ENCODE measurements at places on chromosomes 12 and 14.

DNA sequence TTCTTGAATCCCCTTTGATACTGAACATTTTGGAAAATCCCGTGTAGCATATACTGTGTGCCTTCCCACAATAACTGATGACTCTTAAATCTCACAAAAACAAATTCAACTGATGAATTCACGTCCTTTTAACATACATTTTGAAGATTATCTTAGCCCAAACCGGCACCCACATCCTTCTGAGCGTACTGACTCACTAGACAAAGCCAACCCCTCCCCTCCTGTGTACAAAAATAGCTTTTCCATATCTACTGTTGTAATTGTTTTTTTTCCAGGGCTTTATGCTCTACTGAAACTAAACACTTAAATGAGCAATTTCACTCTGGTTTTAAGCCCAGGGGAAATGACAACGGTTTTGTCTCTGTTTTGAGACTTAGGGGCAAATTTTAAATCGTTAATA is 109.4 kb upstream of the ATF7IP start:
- no peak for DNase-seq

DNA sequence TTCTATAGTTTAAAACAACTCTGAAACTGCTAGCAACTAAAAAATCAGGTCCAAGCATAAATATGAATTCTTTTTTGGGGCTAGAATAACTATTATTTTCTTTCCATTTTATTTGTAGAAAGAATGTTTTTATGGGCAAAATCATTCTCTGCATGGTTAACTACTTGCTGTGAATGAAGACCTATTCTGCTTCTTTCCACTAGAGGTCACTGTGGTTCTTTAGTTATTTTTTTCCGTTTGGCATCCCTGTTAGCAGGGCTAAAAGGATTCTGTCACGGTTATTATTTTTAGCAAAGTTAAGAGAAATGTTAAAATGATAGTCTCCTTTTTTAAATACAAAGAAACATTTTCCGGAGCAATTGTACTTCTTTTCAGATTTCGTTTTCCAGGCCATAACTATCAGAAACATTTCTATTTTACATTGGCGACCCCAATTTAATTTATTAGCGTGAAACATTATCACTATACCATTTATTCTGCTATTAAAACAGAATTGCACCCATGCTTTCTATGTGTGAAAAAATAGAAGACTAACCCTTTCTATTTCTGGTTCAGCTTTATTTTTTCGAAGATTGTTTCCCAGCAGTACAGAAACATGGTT is 404.8 kb downstream of the ATP23 start:
- no peak for DNase-seq

DNA sequence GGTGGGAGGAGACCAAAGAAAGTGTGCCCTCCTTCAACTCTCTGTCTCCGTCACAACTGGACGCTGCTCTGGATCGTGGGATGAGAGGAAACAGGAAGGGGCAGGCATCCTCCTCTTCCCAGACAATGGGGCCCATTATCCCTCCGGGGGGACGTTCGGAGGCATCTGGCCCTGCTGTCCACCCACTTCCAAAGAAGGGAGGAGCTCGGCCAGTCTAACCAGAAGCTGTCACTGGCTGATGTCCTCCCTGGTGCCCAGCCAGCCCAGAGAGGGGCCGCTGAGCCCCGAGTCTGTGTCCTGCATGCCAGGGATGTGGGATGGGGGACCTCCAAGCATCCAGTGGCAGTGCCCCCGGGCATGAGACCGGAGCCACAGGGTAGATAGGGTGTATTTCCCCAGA is 39.8 kb upstream of the MEG3 start:
- DNase-seq: no peak

- no peak for DNase-seq
Measured at GRCh38 chr12:12441429-12441807, 84.5 kb downstream of the BORCS5 start.

GRCh38 chr12:65879878-65880277 is 55.6 kb downstream of the HMGA2 start:
- no peak for DNase-seq

DNA sequence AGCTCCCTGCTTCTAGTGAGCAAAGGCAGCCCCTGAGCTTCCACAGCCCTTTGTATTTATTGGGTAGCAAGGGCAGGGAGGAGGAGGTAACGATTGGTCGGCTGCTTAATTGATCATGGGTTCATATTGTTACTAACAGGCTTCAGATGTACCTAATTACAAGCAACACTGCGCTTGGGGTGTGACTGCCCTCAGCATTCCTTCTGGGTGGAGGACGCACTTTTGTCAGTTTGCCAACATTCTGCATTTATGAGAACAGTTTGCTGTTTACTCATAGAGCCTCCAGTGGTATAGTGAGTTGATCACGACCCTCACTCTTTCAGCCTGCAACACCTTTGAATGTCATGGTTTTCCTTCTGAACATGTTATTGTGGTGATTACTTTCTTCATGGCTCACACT is 9.6 kb downstream of the TSHR start:
- no peak for DNase-seq

DNA sequence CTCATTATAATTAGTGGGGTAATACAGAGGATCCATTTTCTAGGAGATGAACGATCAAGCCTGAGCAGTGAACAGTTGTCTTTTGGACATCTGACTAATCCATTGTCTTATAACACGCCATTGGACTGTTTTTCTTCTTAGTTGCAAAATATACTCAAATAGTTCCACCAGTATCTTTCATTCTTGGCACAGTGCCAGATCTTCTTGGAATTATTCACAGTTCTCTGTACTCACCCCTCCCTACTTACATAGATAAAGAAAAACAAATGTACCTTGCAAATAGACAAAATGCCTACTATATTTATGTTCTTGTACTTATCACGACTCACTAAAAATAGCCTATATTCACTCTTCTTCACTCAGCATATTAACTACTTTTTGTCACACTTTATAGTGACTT is 3.8 kb downstream of the CBLN3 start:
- DNase-seq: no peak

DNA sequence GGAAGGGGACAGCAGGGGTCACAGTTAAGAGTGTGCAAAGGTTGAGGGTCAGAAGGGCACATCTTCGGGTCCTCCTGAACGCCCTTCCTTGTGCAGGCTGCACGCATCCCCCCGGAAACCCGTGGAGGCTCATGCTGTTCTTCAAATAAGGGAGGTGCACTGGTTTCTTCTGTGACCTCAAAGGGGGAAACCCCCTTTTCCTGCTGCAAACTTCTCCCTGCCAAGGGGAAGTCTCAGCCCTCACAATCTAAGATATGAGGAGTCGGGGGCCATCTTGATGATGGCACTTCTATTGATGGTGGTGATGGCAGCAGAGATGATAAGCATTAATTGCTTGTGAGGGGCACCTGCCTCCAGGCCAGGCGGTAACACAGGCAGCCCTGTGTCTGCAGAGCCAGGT is 40.0 kb downstream of the ISCA2 start:
- no peak for DNase-seq

GRCh38 chr14:54501480-54501879 is 8.2 kb upstream of the CGRRF1 start:
- DNase-seq: no peak

DNA sequence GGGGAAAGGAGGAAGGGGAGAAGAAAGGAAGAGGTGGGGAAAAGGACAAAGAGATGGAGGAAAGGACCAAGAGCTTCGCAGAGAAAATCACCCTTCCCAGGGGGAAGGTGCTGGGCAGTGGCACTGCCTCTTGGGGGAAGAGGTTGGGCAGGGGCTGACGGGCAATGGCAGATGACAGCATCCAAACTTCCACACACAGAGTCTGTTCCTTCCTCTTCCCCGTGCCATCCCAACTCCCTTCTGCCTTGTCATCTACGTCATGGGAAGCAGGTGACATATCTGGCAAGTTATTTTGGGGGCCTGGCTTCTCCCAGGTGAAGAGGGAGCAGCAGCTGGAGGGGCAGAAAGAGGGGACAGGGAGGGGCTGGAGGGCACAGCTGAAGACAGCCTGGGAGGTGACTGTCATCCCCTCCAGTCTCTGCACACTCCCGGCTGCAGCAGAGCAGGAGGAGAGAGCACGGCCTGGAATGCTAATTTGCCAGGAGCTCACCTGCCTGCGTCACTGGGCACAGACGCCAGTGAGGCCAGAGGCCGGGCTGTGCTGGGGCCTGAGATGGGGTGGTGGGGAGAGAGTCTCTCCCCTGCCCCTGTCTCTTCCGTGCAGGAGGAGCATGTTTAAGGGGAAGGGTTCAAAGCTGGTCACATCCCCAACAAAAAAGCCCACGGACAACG is 43.9 kb upstream of the IQSEC3 start:
- DNase-seq: no peak

GRCh38 chr12:43852744-43853143 is 16.9 kb downstream of the TMEM117 start:
- DNase-seq: no peak

DNA sequence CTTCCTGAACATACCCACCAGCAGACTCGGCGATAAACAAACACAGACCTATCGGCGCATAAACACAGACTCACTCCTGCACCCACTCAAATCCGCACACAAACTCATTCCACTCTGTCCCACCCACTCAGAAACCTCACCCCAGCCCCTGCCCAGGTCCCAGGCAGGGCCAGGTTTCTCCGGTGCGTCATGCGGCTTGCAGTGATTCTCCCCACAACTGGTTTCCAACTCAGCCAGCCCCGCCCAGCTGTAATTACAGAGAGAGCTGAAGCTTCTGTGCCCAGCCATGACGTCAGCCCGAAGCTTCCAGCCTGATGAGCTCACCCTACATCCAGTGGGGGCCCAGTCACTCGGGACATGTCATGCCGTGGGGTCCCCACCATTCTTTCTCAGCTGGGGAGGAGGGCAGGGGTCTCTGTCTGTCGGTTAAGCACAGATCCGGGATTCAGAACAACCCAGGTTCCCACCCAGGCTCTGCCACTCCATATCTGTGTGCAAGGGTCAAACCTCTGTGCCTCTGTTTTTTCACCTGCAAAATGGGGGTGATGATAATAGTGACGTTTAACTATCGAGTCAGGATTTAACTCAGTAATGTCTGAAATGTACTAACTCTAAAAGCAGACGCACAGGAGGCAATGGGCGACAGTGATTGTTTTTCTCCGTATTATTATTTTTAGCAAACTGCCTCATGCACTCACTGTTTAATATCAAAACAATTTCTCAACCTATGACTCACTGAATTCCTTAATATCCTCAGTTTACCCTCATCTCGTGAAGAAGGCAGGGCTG is 2.3 kb upstream of the HSPB8 start:
- DNase-seq: peak; percentile 42

- DNase-seq: no peak
Measured at GRCh38 chr12:103928682-103929045, 1.5 kb upstream of the HSP90B1 start.

GRCh38 chr14:103091041-103091882 is 3.3 kb upstream of the EXOC3L4 start:
- no peak for DNase-seq

DNA sequence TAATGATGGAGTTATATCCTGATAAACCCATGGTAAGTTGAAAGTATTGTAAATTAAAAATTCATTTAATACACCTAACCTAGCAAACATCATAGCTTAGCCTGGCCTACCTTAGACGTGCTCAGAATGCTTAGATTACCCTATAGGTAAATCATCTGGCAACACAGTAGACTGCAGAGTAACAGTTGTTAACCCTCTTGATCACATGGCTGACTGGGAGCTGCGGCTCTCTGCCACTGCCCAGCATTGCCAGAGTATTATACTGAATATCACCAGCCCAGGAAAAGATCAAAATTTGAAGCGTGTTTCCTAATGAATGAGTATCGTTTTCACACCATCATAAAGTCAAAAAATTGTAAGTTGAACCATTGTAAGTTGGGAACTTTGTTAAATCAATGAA is 17.8 kb upstream of the TMPRSS12 start:
- DNase-seq: no peak

- DNase-seq: peak; percentile 43
Measured at GRCh38 chr12:614411-614970, 48.8 kb downstream of the NINJ2 start.

DNA sequence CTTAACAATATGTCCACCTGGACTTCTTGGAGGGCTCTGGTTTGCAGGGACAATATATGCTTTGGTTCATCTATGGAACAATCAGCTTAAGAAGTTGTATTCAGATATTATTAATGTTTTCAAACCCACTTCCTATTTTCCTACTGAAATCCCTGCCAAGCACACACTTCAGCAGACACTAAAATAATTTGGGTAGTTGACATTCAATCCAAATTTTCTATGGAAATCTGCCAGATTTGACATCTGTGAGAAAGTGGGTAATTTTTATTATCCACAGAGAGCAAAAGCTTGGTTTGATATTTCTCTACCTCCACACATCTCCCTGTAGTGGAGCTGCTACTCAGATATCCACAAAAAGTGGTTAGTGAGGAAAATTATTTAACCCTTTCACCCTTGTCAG is 378.8 kb upstream of the SOX5 start:
- DNase-seq: no peak

GRCh38 chr14:105889666-105890473 is 363.5 kb downstream of the TMEM121 start:
- no peak for DNase-seq

DNA sequence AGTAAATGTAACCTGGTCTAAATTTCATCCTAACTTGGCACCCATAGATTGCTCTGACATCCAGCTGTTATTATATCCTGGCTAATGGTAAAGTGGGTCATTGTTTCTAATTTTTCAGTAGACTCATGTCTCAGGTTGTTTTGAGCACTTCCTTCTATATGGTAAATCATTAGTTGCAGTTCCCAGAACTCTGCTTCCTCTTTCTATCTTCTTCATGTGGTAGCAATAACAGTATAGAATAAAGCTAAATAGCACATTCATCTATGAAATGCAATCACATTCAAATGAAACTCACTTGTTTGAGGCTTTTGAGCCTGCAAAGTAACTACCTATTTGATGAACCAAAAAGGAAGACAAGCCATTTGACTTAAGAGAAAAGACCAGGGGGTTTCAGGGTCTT is 65.1 kb upstream of the GZMB start:
- no peak for DNase-seq

DNA sequence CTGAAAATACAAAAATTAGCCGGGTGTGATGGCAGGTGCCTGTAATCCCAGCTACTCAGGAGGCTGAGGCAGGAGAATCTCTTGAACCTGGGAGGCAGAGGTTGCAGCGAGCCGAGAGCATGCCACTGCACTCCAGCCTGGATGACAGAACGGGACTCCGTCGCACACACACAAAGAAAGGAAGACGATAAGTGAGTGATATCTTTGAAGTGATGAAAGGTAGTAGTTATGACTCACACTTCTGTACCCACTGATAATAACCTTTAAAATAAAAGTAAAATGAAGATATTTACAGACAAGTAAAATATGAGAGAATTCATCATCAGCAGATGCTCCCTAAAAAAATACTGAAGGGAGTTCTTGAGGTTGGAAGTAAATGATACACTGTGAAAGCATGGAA is 171.3 kb upstream of the CRY1 start:
- no peak for DNase-seq

DNA sequence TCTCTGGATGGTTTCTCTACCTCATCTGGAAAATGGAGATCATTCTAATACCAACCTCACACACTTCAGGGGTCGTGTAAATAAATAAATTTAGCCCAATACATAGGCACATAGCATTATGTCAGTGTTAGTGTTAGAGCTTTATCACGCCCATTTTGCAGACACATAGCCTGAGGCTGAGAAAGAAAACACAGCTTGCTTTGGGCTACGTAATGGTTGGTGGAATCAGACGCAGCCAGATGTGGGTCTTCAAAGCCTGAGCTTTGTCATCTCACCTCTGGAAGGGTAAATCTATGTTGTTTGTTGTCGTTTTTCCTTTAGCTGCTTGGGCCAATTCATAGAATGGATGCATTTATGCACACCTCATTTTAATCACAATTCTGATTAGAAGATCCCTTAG is 191.6 kb downstream of the RBM19 start:
- DNase-seq: no peak

GRCh38 chr12:90287585-90287984 is 578.9 kb upstream of the ATP2B1 start:
- no peak for DNase-seq

GRCh38 chr14:81523616-81524015 is 10.0 kb downstream of the SEL1L start:
- DNase-seq: no peak
